ENCODE measurements at places on chromosomes 3 and 15.

- no peak for DNase-seq
These were observed 16.5 kb downstream of the ST6GAL1 start for GRCh38 chr3:186946756-186947375.

GRCh38 chr3:19226479-19226878, 78.2 kb downstream of the KCNH8 start:
- no peak for DNase-seq

GRCh38 chr3:53227993-53228885, 27.6 kb downstream of the TKT start:
- no peak for DNase-seq

- peak; percentile 36 for DNase-seq
These were observed 29.9 kb downstream of the PDIA5 start for GRCh38 chr3:123096731-123097130.

- DNase-seq = no peak
These were observed 781.2 kb upstream of the ARPP21 start for GRCh38 chr3:34858067-34858660.

DNA sequence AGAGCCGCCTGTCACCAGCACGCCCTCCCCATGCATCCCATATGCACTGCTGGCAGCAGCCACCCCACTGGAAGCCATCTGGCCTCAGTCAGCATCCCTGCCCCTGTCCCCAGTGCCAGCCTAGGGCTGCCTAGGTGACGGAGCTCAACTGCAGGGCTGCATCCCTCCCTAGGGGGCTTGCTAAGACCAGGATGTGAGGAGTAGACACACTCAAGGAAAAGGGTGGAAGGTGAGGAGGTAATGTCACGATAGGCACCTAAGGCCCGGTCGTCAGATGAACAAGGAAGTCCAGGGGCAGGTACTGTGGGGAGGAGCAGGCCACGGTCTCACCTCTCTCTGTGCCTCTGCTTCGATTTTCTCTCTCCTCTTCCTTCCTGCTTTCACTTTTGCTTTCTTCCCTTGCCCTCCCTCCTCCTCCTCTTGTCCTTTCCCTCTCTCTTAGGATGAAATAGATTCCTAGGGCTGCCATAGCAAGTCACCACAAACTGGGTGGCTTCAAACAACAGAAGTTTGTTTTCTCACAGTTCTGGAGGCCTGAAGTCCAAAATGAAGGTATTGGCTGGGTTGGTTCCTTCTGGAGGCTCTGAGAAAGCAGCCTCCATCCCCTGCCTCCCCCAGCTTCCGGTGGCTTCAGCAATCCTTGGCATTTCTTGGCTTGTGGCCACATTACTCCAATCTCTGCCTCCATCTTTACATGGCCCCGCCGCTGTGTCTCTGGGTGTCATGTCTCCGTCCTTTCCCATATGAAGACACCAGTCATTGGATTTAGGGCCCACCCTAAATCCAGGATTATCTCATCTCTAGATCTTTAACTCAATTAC, 298.3 kb downstream of the SHQ1 start:
- peak; percentile 13 for DNase-seq

DNA sequence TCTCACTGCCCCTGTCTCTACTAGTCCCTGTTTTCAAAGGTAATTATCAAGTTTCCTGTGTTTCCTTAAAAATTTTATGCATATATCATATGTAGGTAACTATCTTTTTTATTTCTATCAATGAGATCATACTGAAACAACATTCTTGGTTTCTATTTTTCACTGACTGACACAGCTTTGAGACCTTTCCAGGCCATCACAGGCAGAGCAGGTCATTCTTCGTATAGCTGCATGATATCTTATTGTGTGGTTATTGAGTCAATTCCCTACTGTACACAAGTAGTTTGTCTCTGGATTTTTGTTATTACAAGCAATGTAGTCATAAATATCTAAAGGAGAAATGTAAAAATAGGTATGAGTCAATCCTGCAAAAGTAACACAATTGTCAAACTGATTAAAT, 169.6 kb downstream of the CFAP20DC start:
- peak; percentile 11 for DNase-seq

DNA sequence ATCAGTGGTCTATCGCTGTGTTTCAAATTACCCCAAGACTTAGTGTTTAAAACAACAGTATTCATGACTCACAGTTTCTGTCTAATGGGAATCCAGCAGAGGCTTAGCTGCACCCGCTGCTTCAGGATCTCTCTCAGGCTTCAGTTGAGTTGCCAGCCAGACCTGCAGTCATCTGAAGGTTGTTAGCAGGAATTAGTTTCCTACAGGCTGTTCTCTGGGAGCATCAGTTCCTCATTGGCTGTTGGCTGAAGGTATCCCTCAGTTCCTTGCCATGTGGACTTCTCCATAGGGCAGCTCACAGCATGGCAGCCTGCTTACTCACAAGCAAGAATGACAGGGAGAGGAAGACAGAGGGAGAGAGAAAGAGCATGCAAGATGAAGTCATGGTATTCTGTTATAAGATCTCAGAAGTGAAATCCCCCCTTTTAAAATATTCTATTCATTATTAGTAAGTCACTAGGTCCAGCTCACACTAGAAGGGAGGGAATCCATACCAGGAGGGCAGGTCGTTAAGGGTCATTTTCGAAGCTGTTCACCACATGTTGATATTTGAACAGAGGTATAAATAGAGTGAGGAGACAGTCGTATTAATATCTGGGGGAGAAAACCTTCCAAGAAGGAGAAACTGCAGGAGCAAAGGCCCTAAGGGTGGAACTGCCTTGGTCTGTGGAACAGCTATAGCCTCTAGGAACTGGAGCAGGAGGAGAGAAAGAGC, 473.9 kb upstream of the PPP2R3A start:
- DNase-seq = peak; percentile 1

GRCh38 chr3:187017511-187018230, 87.3 kb downstream of the ST6GAL1 start:
- DNase-seq = no peak

DNA sequence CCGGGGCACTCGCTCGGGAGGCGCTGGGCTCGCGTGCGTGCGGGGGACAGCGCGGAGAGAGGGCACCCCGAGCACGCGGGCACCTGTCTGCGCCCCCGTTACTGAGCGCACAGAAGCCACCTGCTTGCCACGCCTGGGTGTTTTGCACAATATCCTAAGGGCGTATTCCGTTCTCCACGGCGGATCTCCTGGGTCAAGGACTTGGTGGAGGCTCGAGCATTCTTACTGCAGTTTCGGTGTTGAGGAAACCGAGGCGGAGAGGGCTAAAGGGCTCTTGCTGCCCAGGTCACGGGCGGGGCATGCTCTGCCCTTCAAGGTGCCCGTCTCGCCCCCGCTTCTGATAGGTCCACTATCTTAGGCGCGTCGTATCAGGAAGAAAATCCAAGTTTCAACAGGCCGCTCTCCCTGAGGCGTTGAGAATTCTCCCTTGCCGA, 526 bp downstream of the GPD1L start:
- no peak for DNase-seq

- peak; percentile 96 for DNase-seq
These were observed 132.6 kb upstream of the COL8A1 start for GRCh38 chr3:99505646-99506269.
